ENCODE measurements at places on chromosomes 2 and 18. TPM values are rescaled to one million over a fixed set of nuclear protein-coding genes. Genes with fewer than 3 reads are reported as not detected.

DNA sequence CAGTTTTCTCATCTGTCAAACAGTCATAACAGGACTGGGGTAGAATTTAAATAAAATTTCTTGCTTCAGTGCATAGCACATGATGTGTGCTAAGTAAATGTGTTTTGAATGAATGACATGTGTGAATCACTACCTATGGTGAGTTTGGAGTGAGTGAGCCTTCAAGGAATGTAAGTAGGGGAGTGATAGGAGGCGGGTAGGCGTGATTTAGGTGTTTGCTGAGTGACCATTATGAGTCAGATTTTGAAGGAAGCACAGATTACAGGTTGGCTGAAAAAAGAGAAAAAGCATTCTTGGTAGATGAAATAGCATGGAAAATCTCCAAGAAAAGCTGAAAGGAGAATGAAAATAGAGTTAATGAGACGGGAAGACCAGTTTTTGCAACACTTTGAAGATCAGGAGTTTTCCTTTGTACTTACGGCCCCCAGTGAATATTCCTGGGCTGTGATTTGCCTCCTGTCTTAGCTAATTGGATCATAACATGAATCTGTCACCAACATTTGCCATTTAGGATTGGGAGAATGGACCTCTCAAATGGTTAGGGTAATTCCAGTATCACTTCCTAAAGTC is 136.9 kb upstream of the GATA6 start:
- DNase-seq, result peak; percentile 85
- peak overlapping the region; percentile 93 for H3K27ac ChIP-seq
- H3K27me3 ChIP-seq, result no peaks in the 10 kb centered on the region
- H3K4me1 ChIP-seq, result peaks cover 13% of the 10 kb centered on the region
- H3K4me3 ChIP-seq, result no peak overlapping the region

DNA sequence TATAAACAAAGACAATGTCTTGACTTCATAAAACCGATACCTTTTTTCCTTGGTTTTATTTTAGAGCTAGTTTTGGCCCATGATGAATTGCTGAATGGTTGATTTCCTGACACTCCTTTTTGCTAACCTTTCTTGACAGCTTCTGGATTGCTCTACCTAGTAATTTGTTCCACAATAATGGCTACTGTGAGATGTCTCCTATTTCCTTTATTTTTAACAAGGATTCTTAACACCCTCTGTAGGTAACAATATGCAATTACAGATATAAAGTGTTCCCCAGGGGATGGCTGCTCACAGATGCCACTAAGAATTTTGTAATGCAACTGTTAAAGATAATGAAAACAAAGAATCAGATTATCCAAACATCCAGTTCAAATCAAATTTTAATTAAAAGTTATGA is 100.8 kb upstream of the ATP5MC3 start:
- H3K27me3 ChIP-seq, result no peaks in the 10 kb centered on the region
- peak; percentile 26 for DNase-seq
- H3K4me1 ChIP-seq, result no peaks in the 10 kb centered on the region
- H3K36me3 ChIP-seq, result no peaks in the 10 kb centered on the region
- H3K27ac ChIP-seq, result no peak overlapping the region
- no peak overlapping the region for H3K4me3 ChIP-seq

DNA sequence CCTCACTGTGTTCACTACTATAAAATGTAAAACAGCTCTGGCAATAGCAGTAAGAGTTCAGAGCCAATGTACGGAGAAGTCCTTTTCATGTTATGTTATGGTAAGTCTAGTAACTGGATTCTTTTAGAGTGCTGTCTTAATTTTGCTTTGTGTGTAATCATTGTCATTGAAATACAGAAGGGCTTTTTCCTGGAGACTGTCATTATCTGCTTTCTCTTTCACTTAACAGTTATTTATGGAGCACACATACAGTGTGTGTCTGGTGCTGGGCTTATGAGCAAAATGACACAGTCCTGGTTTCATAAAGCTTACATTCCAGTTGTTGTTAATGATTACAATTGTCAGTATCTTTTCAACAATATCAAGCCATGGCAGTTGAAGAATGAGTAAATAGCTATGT is 95.5 kb downstream of the CCDC102B start:
- H3K4me1 ChIP-seq, result no peaks in the 10 kb centered on the region
- no peak for DNase-seq
- no peaks in the 10 kb centered on the region for H3K27me3 ChIP-seq
- no peaks in the 10 kb centered on the region for H3K36me3 ChIP-seq
- H3K27ac ChIP-seq, result no peak overlapping the region

DNA sequence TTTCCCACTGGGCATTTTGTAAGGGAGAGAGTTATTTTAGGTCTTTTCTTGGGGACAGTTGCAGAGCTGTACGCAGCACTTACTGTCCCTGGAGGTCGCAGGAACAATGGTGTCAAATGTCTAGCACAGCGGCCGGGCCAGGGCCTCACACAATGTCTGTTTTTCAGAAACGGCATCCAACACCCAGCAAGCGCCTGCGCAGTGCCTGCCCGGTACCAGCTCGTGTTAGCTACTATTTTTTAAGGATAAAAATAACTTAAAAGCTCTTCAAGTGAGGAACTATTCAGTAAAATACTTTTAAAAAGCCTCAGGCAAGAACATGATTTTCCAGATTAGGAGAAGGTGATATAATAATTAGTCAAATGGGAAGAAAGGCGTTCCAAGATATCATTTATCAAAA is 90.0 kb downstream of the MBP start:
- DNase-seq, result no peak
- H3K36me3 ChIP-seq, result no peaks in the 10 kb centered on the region
- H3K4me3 ChIP-seq, result no peak overlapping the region
- no peak overlapping the region for H3K27ac ChIP-seq

DNA sequence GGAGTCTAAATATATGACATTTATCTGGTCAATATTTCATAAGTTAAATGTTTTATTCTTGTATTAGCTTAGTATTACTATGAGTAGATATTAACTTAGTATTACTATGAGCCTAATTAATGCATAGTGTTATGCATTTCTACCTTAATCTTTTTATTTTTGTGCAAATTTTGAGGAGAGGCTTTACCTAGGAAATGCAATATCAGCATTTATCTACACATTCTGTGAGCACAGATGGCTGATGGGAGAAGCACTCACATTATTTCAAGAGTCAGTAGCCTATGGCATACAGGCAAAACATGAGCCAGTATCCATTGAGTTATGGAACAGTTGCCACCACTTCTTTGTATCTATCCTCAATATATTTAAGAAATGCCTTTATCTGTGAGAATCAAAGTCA is 404.6 kb upstream of the KCNJ3 start:
- H3K27ac ChIP-seq, result no peak overlapping the region
- no peaks in the 10 kb centered on the region for H3K27me3 ChIP-seq
- H3K4me1 ChIP-seq, result no peaks in the 10 kb centered on the region
- H3K4me3 ChIP-seq, result no peak overlapping the region

DNA sequence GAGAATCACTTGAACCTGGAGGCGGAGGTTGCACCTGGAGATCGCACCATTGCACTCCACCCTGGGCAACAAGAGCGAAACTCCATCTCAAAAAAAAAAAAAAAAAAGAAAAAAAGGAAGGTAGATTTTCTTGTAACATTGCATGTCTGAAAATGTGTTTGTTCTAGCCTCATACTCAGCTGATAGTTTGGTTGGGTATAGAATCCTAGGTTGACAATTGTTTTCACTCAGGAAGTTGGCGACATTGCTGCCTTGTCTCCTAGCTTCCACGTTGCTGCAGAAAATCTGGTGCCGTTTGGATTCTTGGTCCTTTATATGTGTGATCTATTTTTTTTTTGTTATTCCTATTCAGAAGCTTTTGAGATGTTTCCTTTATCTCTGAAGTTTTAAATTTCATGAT is 4.7 kb downstream of the ING5 start:
- peaks cover 8% of the 10 kb centered on the region for H3K4me1 ChIP-seq
- H3K4me3 ChIP-seq, result no peak overlapping the region
- H3K36me3 ChIP-seq, result peaks cover 4% of the 10 kb centered on the region
- no peak for DNase-seq
- H3K27ac ChIP-seq, result no peak overlapping the region
- H3K27me3 ChIP-seq, result no peaks in the 10 kb centered on the region

- H3K27me3 ChIP-seq, result no peaks in the 10 kb centered on the region
- no peaks in the 10 kb centered on the region for H3K4me1 ChIP-seq
- no peak for DNase-seq
- H3K4me3 ChIP-seq, result no peak overlapping the region
Observed at GRCh38 chr2:166163775-166164174, 36.0 kb upstream of the SCN1A start.

GRCh38 chr2:42998721-42999120 is 206.3 kb upstream of the HAAO start:
- peak overlapping the region; percentile 75 for H3K27ac ChIP-seq
- no peaks in the 10 kb centered on the region for H3K27me3 ChIP-seq
- no peak for DNase-seq
- H3K36me3 ChIP-seq, result no peaks in the 10 kb centered on the region
- no peak overlapping the region for H3K4me3 ChIP-seq

DNA sequence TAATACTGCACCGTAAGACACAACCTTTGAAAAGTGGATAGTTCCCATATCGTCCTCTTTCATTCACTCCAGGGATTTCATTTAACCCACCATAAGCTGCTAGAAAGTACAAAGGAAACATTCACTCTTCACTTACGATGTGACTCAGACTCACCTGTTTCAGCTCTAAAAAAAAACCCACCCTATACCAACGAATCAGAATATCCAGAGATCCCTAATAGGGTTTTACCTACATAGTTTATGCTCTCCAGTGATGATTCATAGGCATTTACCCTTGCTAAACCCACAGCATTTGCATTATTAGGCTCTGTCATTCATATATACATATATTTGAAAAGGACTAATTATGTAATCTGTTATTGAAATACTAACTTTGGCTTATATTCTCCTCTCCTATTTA is 60.2 kb downstream of the PRPF40A start:
- no peak overlapping the region for H3K27ac ChIP-seq
- no peaks in the 10 kb centered on the region for H3K27me3 ChIP-seq
- no peaks in the 10 kb centered on the region for H3K4me1 ChIP-seq
- peaks cover 5% of the 10 kb centered on the region for H3K36me3 ChIP-seq

GRCh38 chr18:69878213-69878933 is 69.3 kb downstream of the CD226 start:
- H3K4me1 ChIP-seq, result no peaks in the 10 kb centered on the region
- no peak for DNase-seq
- no peaks in the 10 kb centered on the region for H3K36me3 ChIP-seq
- no peaks in the 10 kb centered on the region for H3K27me3 ChIP-seq

GRCh38 chr2:207847807-207848544 is 78.3 kb upstream of the FZD5 start:
- no peaks in the 10 kb centered on the region for H3K36me3 ChIP-seq
- peak overlapping the region; percentile 94 for H3K27ac ChIP-seq
- H3K4me1 ChIP-seq, result peaks cover 25% of the 10 kb centered on the region
- DNase-seq, result peak; percentile 65
- H3K27me3 ChIP-seq, result no peaks in the 10 kb centered on the region
- H3K4me3 ChIP-seq, result no peak overlapping the region

GRCh38 chr2:120883607-120884440 is 148.2 kb downstream of the GLI2 start:
- DNase-seq, result no peak
- no peak overlapping the region for H3K27ac ChIP-seq
- peaks cover 5% of the 10 kb centered on the region for H3K27me3 ChIP-seq
- no peak overlapping the region for H3K4me3 ChIP-seq
- H3K36me3 ChIP-seq, result no peaks in the 10 kb centered on the region

- H3K36me3 ChIP-seq, result no peaks in the 10 kb centered on the region
- H3K27ac ChIP-seq, result no peak overlapping the region
- no peak overlapping the region for H3K4me3 ChIP-seq
- H3K27me3 ChIP-seq, result no peaks in the 10 kb centered on the region
Observed at GRCh38 chr2:199261936-199262335, 195.8 kb downstream of the SATB2 start.

DNA sequence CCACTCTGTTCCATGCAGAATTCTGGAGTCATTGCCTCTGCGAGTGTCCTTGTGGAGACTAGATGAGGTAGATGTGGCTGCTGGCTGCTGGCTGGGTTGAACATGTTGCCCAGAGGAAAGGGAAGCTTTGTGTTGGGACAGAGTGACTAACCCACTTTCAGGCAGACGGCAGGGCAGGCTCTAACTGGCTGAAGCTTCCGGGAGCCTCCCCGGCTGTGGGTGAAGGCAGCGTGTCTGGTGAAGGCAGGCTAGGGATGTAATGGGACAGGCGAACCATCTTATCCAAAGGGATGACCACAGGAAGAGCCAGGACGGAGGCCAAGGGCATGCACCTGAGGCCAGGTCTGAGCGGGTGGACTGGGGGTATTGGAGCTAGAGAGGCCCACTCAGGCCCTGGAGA is 16.0 kb downstream of the ASPRV1 start:
- DNase-seq, result no peak
- no peaks in the 10 kb centered on the region for H3K36me3 ChIP-seq
- H3K4me3 ChIP-seq, result no peak overlapping the region
- no peak overlapping the region for H3K27ac ChIP-seq

ACKR3 gene
- total RNA-seq, result 47.1 TPM

EHBP1 gene
- 34.6 TPM for total RNA-seq

ZNF236 gene
- total RNA-seq, result 8.2 TPM

ACOXL gene
- total RNA-seq, result 0.36 TPM

NCKAP5 gene
- 4.7 TPM for total RNA-seq

KLHL30 gene
- total RNA-seq, result not detected
